Retinal pigment epithelial cell (primary cell): ENCODE measurements at places on chromosomes 5 and 9.
A peak's percentile ranks its signal among the peaks of the same experiment; 100 is the strongest.

DNA sequence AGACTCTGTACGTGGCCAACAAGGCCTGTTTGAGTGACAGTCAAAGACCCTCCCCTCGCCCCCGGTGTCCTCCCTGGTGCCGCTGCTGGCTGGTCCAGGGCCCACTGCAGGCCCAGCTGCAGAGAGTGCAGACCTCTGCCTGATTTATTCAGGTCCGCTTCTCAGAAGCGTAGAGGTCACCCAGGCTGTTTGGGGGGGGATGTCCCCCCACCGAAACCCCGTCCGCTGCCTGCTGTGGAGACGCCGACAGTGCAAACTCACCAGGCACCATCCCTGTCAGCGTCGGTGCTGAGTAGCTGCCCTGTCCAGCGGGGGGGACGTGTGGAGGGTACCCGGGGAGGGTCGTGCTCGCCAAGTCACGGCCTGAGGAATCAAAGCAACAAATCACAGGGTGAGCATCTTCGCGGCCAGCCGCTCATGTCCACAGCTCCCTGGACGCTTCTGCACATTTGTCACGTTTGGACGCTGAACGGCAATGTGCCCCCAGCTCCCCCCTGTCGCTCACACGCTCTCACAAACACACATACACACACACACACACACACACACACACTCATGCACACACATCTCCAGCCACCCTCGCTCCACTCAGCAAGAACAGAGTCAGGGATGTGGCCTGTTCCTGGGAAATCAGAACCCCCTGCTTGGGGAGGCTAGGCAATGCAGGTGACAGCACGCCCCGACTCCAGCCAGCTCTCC lies 152.2 kb downstream of the PAX5 start:
- no peak for DNase-seq

DNA sequence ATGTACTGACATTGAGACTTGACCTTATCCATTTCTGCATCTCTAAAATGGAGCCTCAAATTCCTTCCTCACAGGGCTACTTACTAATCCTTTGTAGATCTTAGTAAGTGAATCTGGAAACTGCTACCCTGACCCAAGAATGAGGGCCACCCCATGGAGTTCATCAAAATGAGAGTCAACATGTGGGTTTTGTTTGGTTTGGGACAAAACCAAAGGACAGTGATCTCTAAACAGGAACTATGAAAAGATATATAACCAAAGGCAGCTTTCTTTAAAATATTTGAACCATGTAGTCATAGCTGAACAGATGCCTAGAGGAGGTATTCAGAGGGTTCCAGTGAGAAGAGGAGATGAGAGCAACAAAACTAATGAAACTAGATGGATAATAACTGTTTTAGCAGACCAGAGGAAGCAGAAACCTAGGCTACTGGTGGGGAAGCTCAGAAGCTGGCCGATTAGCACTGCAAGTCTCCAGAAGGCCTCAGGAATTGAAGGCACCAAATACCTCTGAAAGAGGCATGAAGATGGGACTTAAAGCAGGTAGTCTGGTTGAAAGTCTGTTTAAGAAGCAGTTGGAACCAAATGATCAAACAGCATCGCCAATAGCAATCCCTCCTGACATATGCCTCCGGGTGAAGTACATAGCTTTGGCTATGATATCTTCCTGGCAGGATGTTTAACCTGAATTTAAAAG lies 45.8 kb downstream of the THOC3 start:
- DNase-seq: no peak

GRCh38 chr9:128203024-128203706 lies at the start of gene DNM1:
Gene DNM1 (plus strand): TSS chr9:128203379. CDS start chr9:128203471, 92 bp downstream.
- no peak for DNase-seq

- no peak for DNase-seq
Measured at GRCh38 chr5:59143926-59144333, 561.1 kb downstream of the RAB3C start.

DNA sequence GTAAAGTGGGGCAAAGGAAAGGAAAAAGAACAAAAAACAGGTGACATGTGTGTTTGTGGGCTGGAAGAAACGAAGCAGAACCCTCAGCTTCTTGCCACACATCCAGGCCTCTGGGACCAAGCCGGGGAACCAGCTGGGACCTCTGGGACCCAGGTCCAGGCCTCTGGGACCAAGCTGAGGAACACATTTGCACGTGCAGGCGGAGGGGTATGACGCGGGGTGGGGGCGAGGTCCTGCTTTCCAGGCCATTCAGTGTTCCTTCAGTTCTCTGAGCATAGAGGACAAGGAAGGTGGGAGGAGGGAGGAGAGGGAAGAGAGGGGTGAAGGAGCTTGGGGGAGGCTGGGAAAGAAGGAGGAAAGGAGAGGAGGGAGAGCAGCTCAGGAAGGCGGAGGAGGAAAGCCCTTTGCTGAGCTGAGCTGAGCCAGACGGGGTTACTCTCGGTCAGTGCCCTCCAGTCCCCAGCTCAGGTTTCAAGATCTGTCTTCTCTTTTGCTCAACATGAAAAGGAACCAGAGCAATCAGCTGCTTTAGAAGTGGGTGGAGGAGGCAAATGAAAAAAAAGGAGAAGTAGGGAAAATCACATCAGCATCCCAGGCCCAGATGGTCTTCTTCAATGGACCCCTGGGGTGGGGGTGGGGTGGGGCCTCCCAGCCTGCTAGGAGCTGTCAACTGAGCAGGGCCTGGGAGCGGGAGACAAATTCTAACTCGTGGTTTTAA lies 59.1 kb downstream of the ABCA1 start:
- DNase-seq: peak; percentile 80

DNA sequence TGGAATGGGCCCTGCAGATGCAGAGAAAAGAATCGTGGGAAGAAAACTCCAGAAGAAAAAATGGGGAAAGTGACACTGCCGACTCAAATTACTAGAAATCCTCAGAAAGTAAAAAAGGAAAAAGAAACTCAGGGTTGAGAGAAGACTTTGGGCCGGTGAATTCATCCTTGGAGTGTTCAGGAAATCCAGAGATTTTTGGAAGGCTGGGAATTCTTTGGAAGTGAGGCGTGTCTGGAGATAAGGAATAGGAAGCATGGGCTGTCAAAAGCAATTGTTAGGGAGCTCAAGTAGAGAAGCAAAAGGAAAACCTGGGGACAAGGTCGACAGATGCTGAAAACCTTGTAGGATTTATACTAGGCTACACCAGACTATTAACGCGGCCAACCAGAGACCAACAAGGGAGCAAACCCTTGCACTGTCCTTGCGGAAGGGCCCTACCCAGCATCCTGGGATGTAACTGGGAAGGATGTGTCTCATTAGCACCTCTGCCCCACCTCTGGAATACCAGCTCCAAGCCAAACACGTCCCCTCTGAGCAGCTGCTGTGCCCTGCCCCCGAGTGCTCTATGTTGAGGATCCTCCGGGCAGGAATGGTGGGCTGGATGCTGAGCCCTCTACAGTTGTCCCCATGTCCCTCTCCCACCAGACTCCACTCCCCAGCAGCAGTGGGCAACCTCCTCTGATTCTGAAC lies 11.6 kb downstream of the DAB2IP start:
- no peak for DNase-seq

DNA sequence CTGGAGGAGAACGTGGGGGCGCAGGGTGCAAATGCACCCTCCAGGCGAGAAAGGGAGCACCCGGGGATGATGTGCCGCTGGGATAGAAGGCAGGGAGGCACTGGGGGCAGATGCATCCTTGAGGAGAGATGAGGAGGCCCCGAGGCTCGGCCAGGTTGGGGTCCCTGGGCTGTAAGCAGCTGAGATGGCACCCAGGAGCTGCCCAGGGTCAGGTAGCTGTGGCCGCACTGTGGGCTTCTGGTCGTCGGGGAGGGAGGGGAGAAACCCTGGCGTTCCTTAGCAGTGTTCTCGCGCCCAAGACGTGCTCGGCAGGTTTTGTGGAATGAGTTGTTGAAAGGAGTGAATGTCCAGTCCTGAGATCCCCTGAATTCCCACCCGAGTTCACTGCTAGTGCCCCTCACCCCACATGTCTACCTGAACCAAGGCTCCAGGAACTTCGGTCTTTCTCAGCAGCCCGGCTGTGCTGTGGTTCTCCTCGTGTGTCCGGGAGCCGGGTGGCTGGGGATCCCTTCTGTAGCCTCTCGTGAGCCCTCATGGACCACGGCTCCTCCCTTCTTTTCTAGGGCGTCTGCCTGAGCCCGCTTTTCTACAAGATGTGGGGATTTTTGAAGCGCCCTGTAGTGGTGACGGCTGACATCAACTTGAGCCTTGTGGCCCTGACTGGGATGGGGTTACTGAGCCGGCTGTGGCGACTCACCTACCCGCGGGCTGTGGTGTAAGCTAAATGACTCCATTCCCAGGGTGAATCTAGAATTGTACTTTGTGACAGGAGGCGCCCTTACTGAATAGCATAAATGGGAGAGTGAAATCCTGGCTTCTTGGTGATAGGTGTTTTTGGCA lies 1.1 kb downstream of the POMT1 start:
- no peak for DNase-seq

- peak; percentile 99 for DNase-seq
Measured at GRCh38 chr9:125932012-125932411, 184.8 kb downstream of the PBX3 start.

- no peak for DNase-seq
Measured at GRCh38 chr9:111975709-111976108, 79.1 kb downstream of the UGCG start.

GRCh38 chr9:14453286-14453685 lies 139.3 kb upstream of the NFIB start:
- no peak for DNase-seq

DNA sequence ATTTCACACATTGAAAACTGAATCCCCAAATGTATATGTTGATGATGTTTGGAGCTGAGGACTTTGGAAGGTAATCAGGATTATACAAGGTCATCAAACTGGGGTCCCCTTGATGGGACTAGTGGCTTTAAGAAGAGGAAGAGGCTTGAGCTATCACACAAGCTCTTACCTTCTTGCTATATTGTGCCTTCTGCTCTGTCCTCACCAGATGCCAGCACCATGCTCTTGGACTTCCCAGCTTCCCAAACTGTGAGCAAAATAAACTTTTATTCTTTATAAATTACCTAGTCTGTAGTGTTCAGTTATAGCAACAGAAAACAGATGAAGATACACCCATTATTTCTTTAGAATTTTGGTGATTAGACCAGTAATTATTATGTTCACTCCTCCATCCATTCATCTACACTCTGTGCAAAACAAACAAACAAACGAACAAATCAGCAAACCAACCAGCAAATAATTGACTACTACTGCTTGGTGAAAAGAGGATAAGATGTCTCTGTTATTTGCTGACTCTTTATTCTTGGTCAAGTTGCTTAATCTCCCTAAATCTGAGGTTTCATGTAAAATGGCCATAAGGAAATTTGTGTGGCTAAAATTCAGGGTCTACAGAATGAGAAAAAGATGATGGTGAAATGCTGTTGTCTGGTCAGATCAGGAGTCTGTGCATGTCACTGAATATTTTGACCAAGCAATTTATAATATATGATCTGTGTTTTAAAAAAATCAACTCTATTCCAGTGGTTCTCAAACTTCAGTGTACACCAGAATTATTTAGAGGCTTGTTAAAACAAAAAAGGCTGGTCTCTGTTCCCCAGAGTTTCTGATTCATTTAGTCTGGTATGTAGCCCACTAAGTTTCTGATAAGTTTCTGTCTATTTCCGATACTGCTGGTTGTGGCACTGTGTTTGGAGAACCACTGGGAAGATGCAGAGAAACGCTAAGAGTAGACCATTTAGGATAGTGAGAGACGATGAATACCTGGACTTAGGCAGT lies 854.1 kb downstream of the MAT2B start:
- no peak for DNase-seq

DNA sequence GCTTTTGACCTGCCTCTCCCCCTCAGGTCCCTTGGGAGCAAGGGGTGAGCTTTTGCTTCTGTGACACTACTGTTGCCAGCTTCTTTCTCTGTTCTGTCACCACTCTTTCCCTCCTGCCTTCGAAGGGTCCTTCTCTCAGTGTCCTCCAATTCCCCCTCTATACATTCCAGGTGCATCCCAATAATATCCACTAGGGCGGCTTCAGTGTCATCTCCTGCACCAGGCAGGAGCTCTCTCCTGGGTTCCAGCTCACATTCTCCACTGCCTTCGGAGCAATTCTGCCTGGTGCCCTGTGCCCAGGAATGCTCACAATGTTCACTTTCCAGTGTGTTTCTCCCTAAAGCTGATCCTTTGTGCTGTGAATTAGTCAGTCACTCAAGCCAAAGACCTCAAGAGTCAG lies 83.9 kb upstream of the CXCL14 start:
- no peak for DNase-seq

DNA sequence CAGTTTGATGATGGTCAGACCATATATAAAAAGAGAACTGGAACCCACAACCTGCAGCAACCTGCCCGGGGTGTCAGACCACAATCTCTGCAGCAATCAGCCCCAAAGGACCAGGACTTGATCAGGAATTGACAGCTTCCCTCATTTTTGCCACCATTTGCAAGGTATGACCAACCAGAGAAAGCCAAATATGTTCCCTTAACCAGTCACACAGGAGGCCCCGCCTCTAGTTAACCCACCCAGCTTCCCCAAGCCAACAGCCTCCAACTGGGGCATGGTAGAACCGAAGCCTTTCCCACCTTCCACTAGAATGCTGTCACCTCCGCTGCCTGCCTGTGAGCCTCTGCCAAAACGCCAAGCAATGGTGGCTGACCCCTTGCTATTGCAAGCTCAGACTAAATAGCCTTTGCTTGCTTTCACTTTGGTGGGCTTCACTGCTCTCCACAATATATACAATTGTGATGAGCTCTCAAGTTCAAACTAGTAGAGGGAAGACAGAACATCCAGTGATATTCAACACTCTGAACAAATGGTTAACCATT lies 86.3 kb downstream of the AK8 start:
- no peak for DNase-seq

DNA sequence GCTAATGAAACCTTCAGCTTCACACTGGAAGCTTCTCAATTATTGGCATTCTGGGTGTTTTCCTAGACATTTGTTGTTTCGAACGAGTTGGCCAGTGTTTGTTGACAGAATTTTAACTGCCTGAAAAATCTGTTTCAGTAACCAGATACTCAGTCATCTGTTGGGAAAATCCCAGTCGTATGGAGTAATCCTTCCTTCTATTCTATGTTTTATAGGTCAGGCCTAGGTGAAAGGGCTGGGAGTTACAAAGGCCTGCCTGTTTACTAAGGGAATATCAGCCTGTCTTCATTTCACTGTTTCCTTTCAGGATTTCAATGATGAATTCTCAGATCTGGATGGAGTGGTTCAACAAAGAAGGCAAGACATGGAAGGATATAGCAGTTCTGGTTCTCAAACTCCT lies 59.9 kb downstream of the GRAMD2B start:
- DNase-seq: no peak

DNA sequence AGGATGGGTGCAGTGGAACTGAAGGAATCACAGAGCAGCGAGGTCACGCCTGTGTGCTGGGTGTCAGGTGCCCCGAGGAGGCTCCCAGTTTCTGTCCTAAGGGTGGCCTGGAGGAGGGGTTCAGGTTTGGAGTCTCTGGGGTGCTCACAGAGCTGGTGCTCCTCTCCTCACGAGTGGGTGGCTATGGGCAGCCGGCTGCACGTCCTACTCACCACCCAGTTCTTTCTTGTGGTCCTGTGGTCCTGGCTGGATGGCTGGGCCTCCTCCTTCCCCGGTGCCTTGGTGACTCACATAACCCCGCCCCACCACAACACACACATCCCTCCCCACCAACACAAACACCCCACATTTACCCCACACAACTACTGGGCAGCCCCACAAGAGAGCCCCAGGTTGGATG lies 9.9 kb upstream of the PTGS1 start:
- DNase-seq: no peak

GRCh38 chr5:143761663-143762062 lies 50.3 kb upstream of the HMHB1 start:
- DNase-seq: no peak

GRCh38 chr5:168106008-168106761 lies 185.3 kb upstream of the WWC1 start:
- peak; percentile 39 for DNase-seq

GRCh38 chr5:172429201-172429940 lies 25.0 kb downstream of the SH3PXD2B start:
- no peak for DNase-seq

GRCh38 chr9:136494531-136495215 lies 11.8 kb upstream of the SEC16A start:
- no peak for DNase-seq
